NCI-H345 (cell line): ENCODE measurements at places on chromosomes 2 and 18.

GRCh38 chr2:123916531-123916930, 108.6 kb upstream of the CNTNAP5 start:
- no peak for DNase-seq

DNA sequence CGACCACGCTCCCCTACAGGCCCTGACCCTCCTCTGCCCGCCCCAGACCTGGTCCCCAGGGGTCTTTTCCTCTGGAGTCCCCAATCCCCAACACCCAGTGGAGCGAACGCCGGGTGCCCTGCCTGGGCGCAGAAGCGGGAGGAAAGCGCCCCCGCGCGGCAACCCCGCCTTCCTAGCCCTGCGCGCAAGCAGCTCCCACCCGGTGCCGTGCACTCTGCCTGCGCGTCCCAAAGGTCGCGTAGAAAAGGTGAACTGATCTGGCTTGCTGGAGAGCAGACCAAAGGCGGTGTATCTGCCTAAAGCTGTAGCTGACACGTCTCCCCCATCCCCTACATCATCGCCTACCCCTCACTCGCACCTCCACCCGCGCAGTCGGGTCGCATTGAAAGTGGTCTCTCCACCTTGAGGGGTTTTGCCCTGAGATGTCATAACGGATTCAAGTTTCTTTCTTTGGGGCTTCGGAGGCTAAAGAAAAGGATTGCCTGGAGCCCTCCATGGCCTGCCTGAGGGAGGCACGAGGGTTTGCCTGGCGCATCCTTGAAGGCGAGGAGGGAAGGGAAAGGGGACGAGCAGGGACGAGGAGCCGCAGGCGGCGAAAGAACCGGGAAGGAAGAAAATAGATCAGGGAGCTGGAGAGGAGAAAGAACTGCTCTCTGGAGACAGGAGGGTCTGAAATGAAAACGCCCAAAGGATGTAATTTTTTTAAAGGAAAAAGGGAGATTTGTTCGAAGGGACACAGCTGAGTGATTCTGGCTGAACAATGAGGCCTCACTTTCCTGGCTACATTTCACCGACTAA, 5.8 kb downstream of the GAD1 start:
- DNase-seq: no peak

DNA sequence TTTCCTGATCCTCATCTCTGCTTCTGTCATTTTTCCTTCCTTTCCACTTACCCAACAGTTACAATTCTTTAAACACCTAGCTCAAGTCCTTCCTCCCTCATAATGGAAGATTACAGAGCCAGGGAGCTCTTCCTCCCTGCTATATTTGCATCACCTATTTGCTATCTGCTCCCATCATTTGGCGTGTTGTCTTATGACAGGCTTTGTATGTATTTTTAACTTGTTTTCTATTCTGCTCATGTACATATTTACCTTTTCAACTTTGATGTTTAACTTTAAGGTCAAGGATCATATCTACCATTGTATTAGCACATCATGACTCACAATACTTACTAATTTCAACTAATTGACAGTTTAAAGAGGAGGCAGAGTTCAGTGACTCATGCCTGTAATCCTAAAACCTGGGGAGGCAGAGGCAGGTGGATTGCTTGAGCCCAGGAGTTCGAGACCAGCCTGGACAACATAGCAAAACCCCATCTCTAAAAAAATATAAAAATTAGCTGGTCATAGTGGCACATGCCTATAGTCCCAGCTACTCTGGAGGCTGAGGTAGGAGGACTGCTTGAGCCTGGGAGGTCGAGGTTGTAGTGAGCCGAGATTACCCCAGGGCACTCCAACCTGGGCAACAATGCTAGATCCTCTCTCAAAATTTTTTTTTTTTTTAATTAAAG, 308.0 kb upstream of the STON1 start:
- DNase-seq: no peak

DNA sequence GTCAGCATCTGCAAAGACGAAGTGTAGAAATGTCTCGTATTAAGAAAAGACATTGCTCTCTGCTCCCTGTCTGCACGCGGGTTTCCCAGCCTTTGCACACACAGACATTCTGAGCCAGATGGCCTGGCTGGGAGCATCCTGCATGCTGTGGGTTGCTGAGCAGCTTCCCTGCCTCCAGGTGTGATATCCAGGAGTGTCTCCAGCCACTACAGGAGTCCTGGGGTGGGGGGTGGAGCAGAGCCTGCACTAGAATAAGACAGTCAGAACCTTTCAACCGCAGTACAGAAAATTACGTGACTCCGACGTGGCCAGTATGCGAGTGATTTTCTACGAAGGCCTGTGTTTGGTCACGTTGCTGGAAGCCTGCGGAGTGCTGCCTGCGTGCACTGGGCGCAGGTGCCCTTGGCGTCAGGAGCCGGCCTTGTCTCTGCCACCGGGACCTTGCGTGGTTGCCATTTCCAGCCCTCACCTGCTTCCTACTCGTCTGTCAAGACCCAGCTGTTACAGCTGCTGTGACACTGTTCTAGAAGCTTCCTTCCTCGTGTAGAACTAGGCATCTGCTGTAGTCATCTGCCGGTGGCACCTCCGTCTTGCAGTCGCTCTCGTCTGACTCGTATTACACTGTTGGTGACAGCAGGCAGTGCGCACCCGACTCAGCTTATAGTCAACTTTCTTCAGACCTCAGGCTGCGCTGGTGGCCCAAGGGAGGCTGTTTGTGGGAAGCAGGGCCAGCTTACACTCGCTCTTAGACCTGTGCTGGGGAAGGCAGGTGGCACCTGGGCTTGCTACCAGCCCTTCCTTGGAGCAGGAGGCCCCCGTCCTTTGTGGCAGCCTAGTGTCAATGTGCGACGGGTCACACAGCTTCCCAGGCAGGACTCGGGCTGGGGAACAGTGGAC, 11.2 kb downstream of the CTDP1 start:
- no peak for DNase-seq

GRCh38 chr2:2014251-2014771, 270.0 kb upstream of the PXDN start:
- DNase-seq: no peak

GRCh38 chr2:178858896-178859625, 51.8 kb upstream of the TTN start:
- no peak for DNase-seq

- peak; percentile 33 for DNase-seq
Measured at GRCh38 chr2:16632598-16632997, 33.0 kb downstream of the CYRIA start.

GRCh38 chr2:69682525-69682924, 39.0 kb upstream of the AAK1 start:
- no peak for DNase-seq

DNA sequence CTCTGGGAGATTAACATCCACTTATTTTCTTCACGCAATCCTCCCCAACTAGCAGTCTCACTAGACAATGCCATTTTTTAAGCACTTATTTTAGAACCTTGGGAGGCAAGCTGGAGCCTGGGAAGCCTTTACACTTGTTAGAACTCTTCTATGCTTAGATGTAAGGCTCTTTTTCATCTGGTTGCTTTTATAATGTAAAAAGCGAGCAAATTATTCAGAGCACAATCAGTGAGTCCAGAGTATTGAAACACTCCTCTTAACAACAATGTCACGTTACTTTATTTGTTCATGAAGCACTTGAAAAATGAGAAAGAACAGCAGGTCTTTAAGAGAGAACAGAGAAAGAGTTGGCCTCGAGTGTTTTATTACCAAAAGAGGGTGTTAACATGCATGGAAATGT, 84.1 kb upstream of the SLC8A1 start:
- peak; percentile 59 for DNase-seq

- DNase-seq: no peak
Measured at GRCh38 chr2:71799013-71799575, 345.7 kb downstream of the DYSF start.

GRCh38 chr18:32548688-32549087, 78.0 kb upstream of the GAREM1 start:
- DNase-seq: peak; percentile 43

DNA sequence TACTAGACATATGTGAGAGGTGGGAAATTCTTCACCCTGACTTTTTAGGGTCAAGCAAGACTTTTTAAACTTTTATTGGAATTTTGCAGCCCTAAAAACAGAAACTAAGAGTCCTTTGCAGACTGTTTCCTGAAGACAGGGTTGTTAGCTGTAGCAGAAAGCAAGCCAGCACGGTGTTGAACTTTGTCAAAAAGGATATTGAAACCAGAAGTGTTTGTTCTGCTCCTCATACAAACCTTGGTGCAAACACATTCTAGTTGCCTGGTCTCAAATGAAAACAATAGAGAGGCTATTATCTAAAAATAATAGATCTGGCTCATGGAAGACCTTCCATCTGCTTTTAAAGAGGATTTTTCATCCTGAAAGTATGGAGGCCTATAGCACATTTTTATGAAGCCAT, 65.8 kb upstream of the IGFBP5 start:
- DNase-seq: peak; percentile 81

- peak; percentile 77 for DNase-seq
Measured at GRCh38 chr2:190408538-190409271, 550 bp downstream of the MFSD6 start.

- DNase-seq: no peak
Measured at GRCh38 chr2:157990173-157990572, 111.5 kb upstream of the UPP2 start.

DNA sequence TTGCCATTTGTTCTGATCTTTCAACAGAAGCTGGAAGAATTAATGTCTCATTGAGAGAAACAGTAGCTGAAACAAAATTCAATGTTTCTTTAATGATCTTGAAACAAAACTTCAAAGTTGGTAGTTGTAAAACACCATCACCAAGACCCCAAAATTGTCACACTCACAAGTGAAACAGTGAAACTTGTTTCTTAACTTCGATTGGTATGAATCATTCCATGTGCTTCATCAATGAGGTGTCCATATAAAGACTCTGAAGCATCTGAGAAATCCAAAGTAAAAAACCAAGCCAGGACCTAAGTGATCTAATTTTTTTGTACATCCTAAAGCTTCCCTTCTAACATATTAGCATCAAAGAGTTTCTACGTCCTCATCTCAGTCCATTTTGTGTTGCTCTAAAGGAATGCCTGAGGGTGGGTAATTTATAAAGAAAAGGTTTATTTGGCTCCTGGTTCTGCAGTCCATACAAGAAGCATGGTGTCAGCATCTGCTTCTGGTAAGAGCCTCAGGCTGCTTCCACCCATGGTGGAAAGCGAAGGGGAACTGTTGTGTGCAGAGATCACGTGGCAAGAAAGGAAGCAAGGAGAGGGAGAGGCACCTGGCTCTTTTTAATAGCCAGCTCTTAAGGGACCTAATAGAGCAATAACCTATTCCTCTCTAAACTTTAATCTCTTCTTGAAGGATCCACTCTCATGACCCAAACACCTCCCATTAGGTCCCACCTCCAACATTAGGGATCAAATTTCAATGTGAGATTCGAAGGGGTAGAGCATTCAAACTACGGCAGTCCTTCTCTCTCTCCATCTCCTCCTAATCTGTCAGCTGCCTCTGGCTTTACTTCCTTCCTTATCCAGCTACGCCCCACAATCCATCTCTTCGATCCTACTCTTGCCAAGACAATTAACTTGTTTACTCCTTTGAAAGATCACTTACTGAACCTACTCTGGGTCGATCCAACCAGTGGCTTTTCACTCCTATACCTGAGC, 20.7 kb upstream of the TLK1 start:
- no peak for DNase-seq

- no peak for DNase-seq
Measured at GRCh38 chr2:128037649-128038048, 9.8 kb upstream of the SAP130 start.

- no peak for DNase-seq
Measured at GRCh38 chr2:64250751-64251423, 106.7 kb upstream of the PELI1 start.
